Activated T-helper 1 cell treated with Interleukin-2 at 50 U/mL for 16 hours (primary cell): ENCODE measurements at places on chromosomes 12 and 14.

DNA sequence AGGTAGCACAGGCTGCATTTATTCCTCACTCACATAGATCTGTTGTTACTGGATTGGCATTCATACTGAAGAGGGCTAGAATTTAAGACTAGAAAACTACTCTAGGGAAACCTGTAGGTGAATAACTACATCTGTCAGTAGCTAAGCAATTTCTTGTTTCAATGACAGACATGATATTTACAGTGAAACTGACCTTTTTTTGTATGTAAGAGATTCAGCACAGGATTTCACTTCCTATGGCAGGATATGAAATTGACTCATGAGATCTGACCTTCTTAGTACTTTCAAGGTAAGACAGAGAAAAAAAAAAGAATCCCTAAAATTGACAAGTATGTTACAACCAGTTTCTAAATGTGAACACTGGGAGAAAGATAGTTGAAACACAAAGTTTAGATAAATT lies 189.8 kb upstream of the SLC16A7 start:
- no peak for DNase-seq

DNA sequence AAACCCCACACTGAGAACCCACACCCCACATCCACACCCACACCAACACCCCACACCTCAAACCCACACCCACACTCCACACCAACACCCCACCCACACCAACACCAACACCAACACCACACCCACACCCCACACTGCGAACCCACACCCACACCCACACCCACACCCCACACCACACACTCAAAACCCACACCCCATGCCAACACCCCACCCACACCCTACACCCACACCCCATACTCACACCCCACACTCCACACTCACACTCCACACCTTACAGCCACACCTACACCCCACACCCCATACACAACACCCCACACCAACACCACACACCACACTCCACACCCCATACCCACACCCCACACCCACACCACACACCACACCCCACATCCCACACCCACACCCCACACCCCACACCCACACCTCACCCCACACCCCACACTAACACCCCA lies 38.0 kb downstream of the TMEM120B start:
- no peak for DNase-seq

- no peak for DNase-seq
Measured at GRCh38 chr12:67042697-67043131, 226.4 kb upstream of the CAND1 start.

DNA sequence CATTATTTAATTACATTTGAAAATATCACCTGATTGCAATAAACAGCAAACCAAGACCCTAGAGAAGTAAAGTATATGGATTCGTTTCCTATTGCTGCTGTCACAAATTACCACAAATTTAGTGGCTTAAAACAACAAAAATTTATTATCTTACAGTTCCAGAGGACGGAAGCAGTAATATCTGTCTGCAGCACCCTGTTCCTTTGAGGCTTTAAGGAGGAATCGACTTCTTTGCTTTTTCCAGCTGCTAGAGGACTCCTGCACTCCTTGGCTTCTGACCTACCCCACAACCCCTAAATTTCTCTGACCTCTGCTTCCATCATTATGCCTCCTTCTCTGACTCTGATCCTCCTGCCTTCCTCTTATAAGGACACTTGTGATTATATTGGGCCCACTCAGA lies 23.8 kb upstream of the PPM1A start:
- no peak for DNase-seq

DNA sequence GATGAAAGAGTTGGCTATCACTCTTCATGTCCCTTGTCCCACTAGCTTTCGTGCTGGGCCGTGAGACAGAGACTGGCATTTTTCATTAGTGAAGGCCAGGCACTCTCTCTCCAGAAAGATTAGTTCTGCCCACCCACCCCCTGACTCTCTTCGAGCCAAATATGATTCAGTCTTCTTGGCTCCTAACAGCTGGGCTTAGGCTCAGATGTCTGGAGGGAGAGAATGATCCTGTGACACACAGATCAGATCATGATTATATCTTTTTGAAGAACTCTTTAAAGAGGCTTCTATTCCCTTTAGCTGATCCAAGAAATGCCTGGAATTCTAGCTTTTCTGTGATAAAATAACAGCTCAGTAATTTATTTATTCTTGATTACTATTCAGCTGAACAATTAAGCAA lies 5.2 kb upstream of the GNG2 start:
- DNase-seq = no peak

GRCh38 chr12:2553388-2554126 lies 241.2 kb upstream of the FKBP4 start:
- DNase-seq = no peak

- no peak for DNase-seq
Measured at GRCh38 chr14:79043194-79043889, 873.2 kb downstream of the NRXN3 start.

DNA sequence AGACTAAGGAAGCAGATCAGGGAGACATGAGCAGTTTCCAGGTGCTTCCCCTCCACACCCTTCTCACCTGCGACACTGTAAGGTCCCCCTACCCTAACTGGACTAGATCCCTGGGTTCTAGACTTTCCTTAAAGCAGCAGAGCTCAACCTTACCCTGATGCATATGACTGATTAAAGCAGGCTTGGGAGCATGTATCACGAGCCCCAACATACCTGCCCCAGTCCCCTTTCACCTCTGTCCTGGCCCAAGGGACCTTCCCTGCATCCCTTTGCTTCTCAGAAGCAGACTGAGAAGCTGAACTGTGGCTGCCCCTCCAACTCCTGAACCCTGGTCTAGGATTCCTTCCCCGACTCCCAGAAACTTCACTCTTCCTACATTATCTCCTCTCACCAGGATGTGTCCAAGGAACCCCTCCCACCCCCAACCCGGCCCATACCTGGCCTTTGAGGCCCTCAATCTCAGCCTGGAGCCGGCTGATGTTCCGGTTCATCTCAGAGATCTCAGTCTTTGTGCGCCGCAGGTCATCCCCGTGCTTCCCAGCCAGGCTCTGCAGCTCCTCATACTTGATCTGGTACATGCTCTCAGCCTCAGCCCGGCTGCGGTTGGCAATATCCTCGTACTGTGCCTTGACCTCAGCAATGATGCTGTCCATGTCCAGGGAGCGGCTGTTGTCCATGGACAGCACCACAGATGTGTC lies 5.4 kb downstream of the KRT8 start:
- no peak for DNase-seq

DNA sequence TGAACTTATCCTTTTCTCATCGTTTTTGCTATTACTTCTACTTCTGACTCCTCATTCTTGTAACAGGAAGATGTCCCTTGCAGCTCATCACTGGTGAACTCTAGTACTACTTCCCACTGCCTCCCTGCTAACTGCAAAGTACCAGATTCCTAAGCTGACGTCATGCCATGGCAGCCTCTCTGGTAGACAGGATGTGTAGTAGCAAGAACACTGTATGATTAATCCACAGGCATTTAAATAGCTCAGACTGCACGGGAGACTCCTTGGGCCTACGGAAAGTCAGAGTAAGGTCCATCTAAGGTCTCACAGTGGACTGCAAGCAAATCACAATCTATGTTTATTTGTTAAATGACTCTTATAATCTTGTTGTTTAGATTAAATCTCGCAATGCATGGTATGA lies 43.5 kb downstream of the DNAI7 start:
- DNase-seq = no peak

DNA sequence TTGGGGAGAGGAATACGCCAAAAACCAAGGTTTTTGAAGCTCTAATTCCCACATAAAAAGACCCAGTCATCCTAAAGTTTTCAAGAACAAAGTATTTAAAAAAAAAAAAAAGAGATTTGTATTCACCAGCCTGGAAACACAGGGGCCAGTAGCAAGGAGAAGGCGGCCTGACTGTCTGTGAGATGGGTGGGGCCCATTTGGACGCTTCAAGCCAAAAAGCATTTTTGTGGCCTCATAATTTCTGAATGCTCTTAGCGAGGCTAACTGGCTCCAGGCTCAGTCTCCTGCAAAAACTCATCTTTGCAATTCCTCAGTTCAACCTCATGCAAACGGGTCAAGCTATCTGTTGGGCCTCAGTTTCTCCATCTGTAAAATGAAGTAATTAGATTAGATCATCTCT lies 514.1 kb downstream of the MED13L start:
- DNase-seq = no peak

GRCh38 chr12:54411391-54412241 lies 7.5 kb downstream of the ITGA5 start:
- peak; percentile 41 for DNase-seq

- DNase-seq = no peak
Measured at GRCh38 chr12:56300644-56301464, 724 bp upstream of the CS start.

- DNase-seq = no peak
Measured at GRCh38 chr14:98947911-98948595, 323.9 kb downstream of the BCL11B start.
